ENCODE measurements at places on chromosomes 1 and 21.

GRCh38 chr1:234851450-234852438, 241.8 kb upstream of the IRF2BP2 start:
- DNase-seq: no peak

- DNase-seq: no peak
These were observed 42.8 kb downstream of the CNN3 start for GRCh38 chr1:94884106-94884505.

DNA sequence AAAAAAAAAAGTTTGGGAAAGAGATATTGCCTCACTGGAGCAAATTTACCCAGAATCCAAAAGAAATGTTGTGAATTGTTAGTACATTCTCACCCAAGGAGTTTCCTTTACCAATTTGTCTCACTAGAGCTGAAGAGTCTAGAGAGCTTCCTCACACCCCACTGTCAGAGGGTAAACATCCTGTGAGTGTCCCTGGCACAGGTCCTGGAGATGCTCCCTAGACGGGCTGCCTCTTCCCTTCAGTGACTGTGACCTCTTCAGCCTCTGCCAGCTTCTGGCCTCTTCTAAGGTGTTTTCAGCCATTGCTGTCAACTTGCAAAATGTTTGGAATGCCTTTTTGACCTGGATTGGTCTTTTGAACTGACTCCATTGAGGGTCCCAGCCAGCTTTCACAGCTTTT, 159.4 kb downstream of the DHRS3 start:
- no peak for DNase-seq

GRCh38 chr21:45048968-45049367, 25.4 kb upstream of the ADARB1 start:
- no peak for DNase-seq

DNA sequence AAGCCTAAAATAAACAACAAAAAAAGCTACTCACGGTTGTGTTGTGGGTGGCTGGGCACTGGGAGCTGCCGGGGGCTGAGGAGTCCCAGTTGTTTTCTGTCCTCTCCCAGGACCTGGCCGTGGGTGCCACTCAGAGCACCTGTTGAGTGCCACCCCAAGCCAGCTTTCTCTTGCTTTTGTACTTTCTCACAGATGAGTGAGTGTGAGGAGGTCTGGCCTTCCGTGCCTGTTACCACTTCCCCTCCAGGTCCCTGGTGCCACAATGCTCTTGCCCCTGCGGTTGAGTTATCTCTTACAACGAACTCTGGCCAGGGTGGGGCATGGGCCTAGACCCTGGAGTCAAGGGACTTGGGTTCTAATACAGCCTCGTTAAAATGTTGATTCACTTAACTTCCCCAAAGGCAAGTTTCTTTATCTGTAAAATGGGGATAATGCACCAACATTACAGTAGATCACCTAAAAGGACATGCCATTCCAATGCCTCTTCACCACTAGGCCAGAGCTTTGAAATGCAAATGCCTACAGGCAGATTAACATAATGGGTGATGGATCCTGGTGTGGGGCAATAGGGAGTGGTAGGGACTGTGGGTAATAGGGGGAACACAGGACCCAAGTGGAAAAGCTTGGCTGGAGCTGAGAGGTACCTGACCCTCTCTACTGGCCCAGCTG, at the start of gene CNR2:
Gene CNR2, minus strand, starts transcription at position 151 of the 669 bp plus-strand sequence. CDS start 37,745 bp downstream, outside the sequence.
- no peak for DNase-seq

GRCh38 chr1:40413527-40414252, 36.6 kb upstream of the ZFP69B start:
- no peak for DNase-seq

GRCh38 chr1:180786624-180787023, 126.1 kb upstream of the KIAA1614 start:
- no peak for DNase-seq

DNA sequence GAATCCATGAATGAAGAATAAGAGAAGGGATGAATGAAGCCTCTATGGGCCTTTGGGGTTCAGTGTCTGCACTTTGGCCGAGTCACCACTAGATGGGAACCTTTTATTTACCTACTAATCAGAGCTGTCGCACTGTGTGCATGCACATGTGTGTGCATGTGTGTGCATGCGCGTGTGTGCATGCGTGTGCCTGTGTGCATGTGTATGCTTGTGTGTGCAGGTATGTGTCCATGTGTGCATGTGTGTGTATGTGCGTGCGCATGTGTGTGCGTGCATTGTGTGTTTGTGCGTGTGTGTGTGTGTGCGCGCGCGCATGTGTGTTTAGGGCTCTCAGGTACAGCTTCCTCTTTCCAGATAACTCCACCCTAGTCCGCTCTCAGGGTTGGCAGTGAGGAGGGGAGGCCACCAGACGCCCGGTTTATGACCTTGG, 20.4 kb upstream of the UBXN10 start:
- DNase-seq: no peak

DNA sequence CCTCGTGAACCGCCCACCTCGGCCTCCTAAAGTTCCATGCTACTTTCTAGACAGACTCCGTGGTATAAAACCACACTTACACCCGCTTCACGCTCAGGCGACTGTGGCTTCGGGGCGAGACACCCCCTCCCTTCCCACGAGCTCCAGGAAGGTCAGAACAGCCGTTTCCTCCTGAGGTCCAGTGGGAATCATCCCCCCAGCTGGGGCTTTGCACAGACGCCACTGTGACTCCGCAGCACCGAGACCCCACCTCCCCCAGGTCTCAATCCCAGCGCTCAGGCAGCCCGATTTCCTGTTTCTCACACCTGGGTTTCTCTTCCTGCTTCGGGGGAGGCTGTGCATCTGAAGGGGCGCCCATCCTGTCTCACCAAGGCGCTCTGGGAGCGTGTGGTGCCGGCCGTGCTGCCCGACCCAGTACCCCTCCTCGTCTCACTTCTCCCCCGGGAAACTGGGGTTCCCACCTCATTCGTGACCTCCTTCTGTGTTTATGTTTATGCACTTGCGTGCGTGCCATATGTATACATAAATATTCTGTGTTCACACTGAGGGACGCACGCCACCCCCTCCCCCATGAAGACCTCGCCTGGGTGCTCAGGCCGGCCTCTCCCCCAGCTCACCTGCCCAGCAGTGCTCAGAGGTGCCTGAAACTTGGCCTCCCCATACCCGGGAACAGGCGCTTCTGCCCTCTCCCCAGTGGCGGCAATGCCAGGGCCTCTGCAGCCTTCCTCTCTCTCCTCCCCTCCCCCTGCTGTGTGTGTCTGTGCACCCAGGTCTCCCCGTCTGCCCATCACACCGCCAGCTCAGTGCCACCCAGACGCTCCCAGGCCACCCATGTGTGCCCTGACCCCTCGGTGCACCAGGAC, 14.6 kb downstream of the SLC35E2B start:
- no peak for DNase-seq

GRCh38 chr21:35323947-35324346, 274.8 kb upstream of the RUNX1 start:
- no peak for DNase-seq

DNA sequence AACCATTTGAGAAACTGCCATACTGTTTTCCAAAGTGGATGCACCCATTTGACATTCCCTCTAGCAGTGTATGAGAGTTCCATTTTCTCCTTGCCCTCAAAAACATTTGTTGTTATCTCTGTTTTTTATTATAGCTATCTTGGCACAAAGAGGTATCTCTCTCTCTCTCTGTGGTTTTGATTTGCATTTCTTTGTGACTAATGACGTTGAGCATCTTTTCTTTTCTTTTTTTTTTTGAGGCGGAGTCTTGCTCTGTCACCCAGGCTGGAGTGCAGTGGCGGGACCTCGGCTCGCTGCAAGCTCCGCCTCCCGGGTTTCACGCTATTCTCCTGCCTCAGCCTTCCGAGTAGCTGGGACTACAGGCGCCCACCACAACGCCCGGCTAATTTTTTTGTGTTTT, 17.4 kb upstream of the ZMYM6 start:
- DNase-seq: no peak

DNA sequence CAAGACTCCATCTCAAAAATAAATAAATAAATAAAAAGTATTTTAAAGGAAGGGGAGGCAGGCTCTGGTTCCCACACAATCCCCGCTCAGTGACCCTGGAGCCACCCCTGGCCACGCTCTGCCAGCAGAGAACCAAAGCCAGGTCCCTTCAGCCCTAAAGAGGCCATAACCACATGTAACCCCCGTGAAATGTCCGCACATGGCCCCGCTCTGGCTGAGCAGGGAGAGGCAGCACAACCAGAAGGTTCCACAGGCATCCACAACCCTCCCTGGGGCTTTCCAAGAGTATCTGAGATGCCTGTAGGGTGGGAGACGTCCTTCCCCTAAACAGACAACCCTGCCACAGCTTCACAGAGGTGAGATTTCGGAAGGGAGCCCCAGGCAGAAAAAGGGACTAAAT, 1.4 kb upstream of the ARF1 start:
- no peak for DNase-seq

DNA sequence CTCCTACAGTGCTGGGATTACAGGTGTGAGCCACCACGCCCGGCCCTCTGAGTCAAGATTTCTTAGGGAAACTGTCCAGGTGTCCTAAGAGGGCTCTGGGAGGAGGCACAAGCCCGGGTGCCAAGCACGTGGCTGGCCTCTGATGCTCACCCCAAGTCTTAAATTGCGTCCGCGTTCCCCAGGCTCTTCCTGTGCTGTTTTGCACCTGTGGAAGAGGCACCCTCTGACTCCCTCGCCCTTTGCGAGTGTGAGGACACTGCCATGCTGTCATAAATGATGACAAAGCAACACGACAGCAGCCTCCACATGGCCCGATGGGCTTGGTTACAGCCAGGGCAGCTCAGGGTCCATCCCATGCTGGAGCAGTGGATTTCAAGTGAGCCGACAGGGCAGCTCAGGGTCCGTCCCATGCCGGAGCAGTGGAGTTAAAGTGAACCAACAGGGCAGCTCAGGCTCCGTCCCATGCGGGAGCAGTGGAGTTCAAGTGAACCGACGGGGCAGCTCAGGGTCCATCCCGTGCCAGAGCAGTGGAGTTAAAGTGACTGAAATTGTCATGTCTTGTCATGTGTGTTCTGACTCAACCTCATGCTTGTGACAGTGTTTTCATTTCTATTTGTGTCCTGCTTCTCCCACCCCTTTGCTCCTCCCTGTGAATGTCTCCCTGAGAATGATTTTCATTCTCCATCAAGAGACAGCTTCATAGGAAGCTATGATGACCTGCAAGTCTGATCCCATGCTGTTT, 33.9 kb downstream of the PCNT start:
- DNase-seq: no peak

DNA sequence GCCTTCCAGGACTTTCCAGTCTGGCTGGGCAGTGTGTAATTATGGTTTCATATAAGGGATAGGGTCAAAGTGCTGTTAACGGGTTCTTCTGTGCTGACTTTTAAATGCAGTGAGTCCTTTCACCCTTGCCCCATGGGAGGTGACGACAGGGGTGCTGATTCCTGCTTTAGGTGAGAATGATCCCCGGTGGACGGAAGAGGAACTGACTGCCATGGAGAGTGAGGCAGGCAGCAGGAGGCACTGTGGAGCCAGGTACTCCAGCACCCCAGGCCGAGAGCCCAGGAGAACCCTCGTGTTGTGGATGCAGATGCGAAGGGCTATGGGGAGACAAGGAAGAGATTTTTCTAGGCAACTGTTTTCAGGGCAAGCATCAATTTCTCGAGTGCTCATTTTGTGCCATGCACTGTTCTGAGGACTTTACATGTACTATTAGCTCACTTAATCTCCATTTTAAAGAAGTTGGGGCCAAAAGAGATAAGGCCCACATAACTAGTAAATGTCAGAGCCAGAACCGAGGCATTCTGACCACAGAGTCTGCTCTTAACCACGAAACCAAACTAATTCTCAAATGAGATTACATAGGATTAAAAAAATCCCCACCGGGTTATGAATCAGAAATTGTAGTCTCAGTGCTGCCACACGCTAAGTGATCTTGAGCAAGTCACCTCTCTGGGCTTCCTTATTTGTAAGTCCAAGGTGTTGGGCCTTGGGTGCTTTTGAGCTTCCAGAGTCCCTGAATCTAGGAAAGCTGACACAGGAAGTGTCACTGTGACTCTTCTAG, 28.2 kb downstream of the STPG1 start:
- no peak for DNase-seq

DNA sequence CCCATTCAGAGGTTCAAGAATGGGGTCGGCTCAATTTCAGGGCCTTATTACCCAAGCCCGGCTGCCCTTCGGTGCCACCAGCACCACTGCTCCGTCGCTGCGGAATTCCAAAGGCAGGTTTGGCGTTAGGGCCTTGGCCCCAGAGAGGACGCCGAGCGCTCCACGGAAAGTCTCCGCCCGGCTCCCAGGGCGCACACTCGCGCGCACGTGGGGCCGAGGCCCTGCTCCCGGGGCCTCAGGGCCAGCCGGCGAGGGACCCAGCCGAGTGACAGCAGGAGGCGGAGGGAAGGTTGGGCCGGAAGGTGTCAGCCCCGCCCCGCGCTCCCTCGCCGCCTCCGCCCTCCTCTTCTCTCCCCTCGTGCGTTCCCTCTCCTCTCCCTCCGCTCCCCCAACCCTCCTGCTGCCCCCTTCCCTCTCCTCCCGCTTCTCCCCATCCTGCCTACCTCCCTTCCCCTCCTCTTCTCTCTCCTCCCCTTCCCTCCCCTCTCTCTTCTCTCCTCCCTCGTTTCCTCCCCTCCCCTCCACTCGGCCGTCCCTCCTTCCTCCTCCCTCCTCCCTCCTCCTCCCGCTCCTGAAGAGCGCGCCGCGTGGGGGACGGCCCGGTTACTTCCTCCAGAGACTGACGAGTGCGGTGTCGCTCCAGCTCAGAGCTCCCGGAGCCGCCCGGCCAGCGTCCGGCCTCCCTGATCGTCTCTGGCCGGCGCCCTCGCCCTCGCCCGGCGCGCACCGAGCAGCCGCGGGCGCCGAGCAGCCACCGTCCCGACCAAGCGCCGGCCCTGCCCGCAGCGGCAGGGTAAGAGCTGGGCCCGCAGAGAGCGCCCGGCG, at the start of gene ETS2:
Gene ETS2, plus strand, starts transcription at position 602 of the 825 bp plus-strand sequence. CDS start 4,106 bp downstream, outside the sequence.
- peak; percentile 91 for DNase-seq

DNA sequence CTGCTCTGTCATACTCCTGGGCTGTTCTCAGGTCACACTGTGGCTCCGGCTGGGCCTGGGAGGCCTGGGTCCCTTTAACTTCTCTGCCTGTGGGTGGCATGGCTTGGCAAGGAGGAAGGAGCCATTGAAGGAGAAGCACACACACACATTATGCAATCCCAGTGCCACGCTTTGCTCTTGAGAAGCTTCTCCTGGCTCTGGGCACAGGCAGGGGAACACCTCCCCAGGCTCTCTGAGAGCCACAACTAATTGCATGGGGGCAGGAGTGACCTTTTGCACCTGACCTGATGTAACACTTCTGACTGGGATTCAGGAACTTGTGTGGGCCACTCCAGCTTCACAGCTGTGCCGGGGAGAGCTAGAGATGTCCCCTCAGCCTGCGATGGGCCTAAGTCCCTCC, 23.1 kb downstream of the LGR6 start:
- DNase-seq: no peak

GRCh38 chr1:12186679-12186985, 19.8 kb downstream of the TNFRSF1B start:
- DNase-seq: no peak
